ENCODE measurements at places on chromosomes 11 and 22.

GRCh38 chr11:131372234-131372962, 2.0 kb downstream of the NTM start:
- DNase-seq = no peak

GRCh38 chr11:111565114-111565720, 24.7 kb downstream of the LAYN start:
- DNase-seq = no peak

GRCh38 chr11:124085997-124086846, 29.0 kb upstream of the VWA5A start:
- no peak for DNase-seq

DNA sequence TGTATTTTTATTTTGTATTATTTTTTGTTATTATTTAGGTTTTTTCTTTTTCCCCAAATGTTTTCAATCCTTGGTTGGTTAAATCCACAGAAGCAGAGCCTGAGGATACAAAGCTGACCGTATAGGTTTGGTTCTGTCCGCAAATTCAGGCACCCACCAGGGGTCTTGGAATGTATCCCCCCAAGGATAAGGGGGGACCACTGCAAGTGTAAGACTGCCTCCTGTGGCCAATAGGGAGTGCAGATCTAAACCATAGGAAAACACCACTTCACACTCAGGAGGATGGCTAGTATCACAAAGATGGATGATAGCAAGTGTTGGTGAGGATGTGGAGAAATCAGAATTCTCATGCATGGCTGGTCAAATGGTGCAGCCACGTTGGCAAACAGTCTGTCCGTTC, 20.0 kb downstream of the CPT1A start:
- no peak for DNase-seq

- peak; percentile 47 for DNase-seq
These were observed 24.5 kb upstream of the GNB1L start for GRCh38 chr22:19879246-19879570.

GRCh38 chr11:84390441-84391078, 1104.4 kb upstream of the CCDC90B start:
- no peak for DNase-seq

DNA sequence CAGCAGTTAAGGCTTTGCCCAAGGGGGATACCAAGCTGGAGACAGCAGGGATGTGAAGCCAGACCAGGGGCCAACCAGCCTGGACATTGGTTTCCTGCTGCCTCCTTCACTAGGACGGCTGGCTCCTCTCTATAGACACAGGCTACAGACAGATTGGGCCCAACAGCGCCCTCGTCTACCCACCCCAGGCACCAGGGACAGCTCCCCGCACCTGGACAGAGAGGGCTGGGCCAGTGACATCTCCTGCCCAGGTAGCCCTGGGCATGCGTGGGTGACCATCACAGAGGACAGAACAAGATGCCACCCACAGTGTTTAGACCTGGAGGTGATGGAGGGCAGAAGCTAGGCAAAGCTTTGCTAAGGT, 1.2 kb downstream of the DKK3 start:
- DNase-seq = no peak

DNA sequence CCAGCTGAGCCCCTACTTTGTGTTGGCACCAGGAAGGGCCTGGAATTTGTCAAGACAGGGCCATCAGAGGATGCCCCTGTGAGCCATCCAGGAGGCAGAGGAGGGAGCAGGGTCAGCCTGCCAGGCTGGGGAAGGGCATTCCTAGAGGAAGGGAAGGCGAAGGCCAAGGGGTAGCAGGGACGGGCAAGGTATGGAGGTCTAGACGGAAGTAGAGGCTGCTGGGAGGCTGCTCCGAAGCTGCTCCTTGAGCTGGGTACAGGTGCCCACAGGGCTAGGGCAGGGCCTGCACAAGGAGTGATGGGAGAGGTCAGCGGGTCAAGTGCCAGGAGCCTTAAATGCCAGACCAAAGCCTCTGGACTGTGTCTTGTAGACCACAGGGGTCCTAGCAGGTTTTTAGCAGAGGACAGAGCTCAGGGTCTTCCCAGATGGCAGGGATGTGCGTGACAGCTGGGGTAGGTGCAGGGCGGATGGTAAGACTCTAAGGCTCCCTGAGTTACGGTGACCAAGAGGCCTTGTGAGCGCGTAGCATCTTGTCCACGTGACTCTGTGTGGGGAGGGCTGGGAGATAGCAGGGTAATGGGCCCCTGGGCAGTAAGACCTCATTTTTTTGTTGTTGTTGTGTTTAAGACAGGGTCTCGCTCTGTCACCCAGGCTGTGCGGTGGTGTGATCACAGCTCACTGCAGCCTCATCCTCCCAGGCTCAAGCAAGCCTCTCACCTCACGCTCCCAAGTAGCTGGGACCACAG, 31.7 kb upstream of the CSNK1E start:
- no peak for DNase-seq

GRCh38 chr11:96055706-96056387, 131.9 kb upstream of the MTMR2 start:
- no peak for DNase-seq

- DNase-seq = no peak
These were observed 58.8 kb upstream of the FADD start for GRCh38 chr11:70144262-70144661.

DNA sequence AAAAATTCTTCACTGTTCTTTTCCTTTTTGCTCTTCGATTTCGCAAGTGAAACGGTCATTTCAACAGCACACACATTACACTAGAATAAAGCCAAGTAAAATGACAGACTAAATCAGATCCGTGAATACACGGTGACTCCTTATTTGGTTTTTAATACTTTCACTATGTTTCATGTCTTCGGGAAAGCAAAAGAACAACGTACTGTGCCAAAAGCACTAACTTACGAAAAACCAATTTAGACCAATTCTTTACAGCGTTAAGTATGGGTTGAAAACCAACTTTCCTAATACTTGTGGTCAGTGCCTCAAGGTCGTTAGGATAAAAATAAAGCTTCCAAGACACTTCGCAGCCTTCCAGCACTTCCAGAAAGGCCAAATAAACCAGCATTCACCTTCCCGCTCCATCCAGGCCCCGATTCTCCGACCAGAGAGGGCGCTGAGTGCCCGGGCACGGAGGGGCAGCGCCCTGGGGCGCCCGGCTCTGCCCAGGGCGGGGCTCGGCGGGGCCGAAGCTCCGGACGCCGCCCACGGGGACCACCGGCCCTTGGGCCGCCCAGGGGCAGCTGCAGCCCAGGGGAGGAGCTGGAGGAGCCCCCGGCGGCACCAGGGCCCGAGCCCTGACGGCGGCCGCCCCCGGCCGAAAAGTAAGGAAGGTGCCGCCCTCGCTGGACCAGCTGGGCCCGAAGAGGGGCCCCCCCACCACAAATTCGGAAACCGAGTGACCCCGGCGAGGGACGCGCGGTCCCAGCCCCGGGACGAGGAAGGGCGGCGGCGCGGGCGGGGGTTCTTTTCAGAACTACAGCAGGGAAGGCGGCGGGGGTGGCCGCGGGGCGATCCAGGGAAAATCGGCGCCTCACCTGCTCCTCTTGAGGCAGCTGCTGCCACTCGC, 499 bp downstream of the ATL3 start:
- DNase-seq = no peak

GRCh38 chr11:114399490-114400215, 658 bp downstream of the C11orf71 start:
- peak; percentile 61 for DNase-seq
